Stimulated activated CD8-positive, alpha-beta memory T cell treated with anti-CD3 and anti-CD28 coated beads, Interleukin-15, amount 100 ng/mL, for 48 hours (primary cell): ENCODE measurements at places on chromosomes 4 and X.
A peak's percentile ranks its signal among the peaks of the same experiment; 100 is the strongest.

- no peak for DNase-seq
Measured at GRCh38 chrX:14411326-14411725, 118.0 kb upstream of the GLRA2 start.

DNA sequence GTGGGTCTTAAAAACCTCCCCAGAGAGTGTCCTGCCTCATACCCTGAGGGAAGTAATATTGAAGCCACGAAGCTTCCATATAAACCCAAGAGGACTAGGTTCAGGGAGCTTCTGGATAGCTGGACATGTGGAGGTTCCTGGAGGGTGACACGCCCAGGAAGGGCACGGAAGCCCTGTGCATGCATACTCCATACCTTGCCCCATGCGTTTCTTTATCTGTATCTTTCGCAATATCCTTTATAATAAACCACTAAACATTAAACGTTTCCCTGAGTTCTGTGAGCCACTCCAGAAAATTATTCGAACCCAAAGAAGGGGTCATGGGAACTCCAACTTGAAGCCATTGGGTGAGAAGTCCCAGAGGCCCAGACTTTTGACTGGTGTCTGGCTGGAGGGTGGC is 45.7 kb upstream of the HPF1 start:
- no peak for DNase-seq

GRCh38 chr4:178105242-178105641 is 663.0 kb upstream of the AGA start:
- no peak for DNase-seq

DNA sequence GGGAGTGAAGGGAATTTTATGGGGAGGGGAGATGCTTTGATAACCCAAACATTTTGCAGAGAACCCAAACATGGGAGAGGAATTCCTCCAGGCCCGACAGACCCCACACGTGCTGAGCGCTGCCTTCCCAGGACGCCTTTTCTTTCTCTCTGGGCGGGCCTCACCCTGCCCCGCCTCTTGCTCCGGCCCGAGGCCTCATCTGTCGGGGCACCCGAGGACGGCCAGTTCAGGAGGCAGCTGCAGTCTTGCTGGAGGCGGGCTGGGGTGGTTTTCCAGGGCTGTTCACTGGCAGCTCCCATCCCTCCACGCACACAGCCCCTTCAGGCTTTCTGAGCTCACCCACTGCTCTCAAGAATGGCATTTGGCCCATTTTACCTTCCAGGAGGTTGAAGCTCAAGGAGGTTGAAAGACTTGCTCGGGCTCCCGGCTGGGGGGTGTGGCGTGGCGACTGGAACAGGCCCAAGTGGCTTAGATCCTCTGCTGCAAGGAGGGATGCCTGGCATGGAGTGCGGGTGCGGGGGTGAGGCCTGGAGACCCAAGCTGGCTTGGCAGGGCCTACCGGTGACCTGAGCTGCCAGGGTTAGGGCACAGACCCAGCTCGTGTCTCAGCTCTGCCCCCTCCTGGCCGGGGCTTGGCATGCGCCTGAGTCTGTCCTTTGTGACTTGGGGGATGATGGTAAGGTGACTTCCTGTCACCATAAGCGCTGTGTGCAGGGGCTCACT is 99.2 kb downstream of the PSAPL1 start:
- peak; percentile 51 for DNase-seq

GRCh38 chrX:15749642-15750610 is 11.9 kb downstream of the CA5B start:
- no peak for DNase-seq

- no peak for DNase-seq
Measured at GRCh38 chrX:44898411-44899221, 25.6 kb downstream of the KDM6A start.

GRCh38 chrX:68396953-68397352 is 36.3 kb downstream of the OPHN1 start:
- DNase-seq: no peak

- no peak for DNase-seq
Measured at GRCh38 chr4:98290511-98290910, 29.3 kb downstream of the RAP1GDS1 start.

- no peak for DNase-seq
Measured at GRCh38 chr4:4810778-4811177, 48.7 kb upstream of the MSX1 start.

DNA sequence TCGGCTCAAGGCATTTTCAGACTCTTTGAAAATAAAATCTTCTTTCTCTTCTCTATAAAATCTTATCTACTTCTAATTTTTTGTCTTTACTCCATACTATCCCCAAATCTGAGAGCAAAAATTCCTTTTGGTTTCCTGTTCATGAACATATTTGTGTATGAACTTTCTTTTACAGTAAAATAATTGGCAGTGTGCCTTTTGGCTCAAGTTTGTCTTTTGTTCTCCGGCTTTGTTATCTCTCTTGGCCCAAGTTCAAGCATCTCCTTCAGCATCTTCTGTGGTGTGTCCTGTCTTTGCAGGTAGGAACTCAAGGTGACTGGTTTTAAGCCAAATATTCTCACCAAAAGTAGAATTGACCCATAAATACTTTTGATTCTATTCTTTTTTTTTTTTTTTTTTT is 276.6 kb upstream of the FAT1 start:
- DNase-seq: no peak

- no peak for DNase-seq
Measured at GRCh38 chr4:3305610-3306371, 13.0 kb downstream of the RGS12 start.

- no peak for DNase-seq
Measured at GRCh38 chr4:115711575-115711974, 598.2 kb upstream of the NDST4 start.

DNA sequence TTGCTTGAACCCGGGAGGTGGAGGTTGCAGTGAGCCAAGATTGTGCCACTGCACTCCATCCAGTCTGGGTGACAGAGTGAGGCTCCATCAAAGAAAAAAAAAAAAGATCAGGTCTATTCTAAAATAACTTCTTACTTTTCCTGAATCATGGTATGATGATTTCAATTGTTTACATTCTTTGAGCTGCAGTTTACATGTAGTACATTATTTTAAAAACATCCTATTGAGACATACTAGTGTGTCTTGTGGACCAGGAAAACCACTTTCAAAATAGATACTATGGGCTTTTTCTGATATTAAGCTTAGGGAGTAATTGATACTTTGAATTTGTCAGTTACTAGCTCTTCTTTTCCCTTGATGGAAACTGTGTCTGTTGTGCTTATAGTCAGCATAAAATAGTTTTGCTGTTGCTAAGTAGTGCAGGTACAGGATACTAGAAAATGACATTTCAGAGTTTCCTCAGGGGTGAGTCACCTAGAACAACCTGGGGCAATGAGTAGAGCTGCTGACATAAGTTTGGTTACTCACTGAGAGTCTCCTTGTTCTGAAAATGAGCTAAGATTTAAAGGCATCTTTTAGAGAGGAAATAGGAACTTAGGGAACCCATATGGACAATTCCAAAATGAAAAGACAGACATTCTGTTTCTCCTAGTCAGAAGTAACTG is 53.2 kb upstream of the C4orf54 start:
- no peak for DNase-seq

DNA sequence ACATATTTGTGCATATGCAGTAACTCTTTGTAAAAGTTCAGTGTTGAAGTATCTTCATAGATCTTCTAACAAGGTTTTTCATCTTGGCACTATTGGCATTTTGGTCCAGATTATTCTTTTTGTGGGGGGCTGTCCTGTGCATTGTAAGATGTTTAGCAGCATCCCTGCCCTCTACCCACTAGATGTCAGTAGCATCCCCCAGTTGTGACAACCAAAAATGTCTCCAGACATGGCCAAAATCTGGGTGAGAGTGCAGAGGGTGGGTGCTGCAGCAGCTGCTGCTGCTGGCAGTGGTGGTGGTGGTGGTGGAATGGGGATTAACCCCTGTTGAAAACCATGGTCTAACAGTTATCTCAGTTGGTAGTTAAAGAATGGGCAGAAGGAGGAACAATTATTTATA is 370.0 kb downstream of the GPAT3 start:
- DNase-seq: no peak

DNA sequence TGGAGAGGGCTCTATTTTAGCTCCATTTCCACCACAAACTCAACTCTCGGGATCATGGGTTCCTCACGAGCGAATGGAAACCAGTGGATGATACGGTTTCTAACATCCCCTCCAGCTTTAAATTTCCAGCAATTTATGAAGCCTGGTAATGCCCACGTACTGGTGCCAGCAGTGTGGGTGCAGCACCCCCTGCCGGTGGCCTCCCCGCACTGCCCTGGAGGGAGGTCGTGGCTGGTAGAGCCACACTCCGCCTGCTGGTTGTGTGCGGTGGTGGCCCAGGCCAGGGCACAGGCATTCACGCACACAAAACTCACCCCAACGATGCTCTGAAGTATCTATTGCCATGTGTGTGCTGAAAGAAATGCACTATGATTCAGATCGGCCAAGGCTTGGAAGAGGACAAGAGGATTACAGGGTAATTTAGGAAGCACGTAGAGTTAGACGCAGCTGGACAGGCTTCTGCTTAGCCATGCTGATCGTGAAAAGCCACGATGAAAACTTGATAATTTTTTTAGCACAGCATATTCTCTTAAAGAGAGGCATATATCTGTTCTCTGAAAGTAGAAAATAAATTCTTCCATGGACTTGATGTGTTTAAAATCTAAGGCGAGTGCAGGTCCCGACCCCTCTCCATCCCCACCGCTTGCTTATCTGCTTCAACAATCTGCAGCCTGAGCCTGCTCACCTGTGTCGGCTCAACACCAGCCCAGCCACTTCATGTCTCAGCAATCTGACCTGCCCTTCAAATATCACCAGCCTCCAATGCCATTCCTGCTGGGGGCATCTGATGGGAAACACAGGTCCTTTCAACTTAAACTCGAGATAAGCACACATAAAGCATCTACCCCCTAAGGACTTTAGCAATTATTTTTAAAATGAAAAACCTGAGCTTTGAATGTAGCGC is 59.1 kb downstream of the SCD5 start:
- peak; percentile 62 for DNase-seq

DNA sequence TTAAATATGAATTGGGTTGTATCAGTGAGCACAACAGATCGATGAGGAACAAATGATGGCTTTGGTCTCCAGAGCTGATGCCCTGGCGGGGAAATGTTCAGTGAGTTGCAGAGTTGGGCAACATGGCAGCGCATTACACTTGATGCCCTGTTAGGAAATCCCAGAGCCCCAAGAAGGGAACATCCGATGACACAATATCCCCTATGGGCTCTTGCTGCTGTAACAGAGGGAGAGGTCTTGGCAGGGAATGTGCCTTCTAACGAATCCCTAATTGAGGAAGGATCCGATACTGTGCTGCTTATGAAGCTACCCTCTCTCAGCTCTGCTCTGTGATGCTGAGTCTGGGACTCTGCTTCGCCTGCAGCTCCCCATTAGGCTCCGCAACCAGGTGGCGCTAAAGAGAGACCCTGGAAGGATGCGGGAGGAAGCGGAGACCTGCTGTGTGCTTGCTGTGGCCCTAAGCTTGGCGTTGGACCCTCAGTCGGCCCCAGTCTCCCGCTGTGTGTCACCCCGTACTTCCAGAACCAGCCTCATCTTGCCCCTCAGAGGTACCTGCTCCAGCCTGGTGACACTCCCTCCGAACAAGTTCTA is 38.9 kb downstream of the PDHA1 start:
- peak; percentile 15 for DNase-seq

GRCh38 chrX:9308426-9308825 is 156.4 kb upstream of the TBL1X start:
- no peak for DNase-seq

- DNase-seq: no peak
Measured at GRCh38 chr4:137312257-137312656, 220.0 kb downstream of the PCDH18 start.

DNA sequence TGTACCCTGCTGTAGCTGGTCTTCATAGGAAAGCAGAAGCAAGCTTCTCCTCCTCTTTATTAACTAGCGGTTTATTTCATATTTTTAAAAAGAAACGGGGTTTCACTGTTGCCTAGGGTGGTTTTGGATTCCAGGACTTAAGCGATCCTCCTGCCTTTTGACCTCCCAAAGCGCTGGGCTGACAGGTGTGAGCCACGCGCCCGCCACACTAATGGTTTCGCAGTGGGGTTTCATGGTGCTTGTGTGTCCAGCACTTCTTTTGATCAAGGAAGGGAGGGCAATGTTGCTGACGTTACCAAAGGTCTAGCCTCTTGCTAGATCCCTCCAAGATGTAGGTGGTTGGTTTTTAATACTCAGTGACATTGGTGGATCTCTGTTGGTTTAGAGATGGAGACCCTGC is 1.4 kb downstream of the MAEA start:
- DNase-seq: no peak

GRCh38 chrX:17737986-17738713 is 857 bp downstream of the SCML1 start:
- DNase-seq: no peak

GRCh38 chrX:46873746-46874145 is 36.9 kb downstream of the RP2 start:
- no peak for DNase-seq
